ENCODE measurements at places on chromosomes 4 and X.

GRCh38 chr4:140238351-140239056, 84.5 kb upstream of the MAML3 start:
- DNase-seq, result peak; percentile 76

DNA sequence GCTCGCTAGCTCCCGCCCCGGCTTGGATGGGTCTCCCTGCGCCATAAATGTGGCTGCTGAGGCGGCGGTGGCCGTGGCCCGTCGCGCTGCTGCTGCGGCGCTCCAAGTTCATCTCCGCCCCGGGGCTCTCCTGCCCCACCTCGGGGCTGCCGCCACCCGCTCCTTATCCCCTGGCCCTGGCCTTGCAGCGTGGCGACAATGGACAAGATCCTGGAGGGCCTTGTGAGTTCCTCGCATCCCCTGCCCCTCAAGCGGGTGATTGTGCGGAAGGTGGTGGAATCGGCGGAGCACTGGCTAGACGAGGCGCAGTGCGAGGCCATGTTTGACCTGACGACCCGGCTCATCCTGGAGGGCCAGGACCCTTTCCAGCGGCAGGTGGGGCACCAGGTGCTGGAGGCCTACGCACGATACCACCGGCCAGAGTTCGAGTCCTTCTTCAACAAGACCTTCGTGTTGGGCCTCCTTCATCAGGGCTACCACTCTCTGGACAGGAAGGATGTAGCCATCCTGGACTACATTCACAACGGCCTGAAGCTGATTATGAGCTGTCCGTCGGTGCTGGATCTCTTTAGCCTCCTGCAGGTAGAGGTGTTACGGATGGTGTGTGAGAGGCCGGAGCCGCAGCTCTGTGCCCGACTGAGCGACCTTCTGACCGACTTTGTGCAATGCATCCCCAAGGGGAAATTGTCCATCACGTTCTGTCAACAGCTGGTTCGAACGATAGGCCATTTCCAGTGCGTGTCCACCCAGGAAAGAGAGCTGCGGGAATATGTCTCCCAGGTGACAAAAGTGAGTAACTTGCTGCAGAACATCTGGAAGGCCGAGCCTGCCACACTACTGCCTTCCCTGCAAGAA, 763 bp downstream of the USP38 start:
- DNase-seq, result peak; percentile 29

GRCh38 chr4:168759959-168760527, 250.0 kb downstream of the CBR4 start:
- DNase-seq, result no peak

DNA sequence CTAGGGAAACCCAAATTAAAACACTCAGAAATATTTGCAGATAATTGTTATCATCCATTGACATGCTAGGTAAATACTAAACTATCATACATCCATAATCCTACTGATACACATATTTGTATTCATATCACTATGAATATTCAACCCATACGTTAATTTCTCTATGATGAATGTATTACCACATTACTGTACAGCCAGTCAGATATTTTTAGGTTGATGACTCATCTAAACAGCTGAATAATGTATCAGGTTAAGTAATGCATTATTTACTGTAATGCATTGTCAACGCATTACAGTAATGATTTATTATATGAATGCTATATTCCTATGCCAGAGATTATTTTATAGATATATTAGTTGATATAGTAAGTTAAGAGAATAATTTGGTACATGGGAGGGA, 37.1 kb downstream of the VEGFC start:
- DNase-seq, result no peak

GRCh38 chr4:170750519-170750918, 660.8 kb upstream of the AADAT start:
- no peak for DNase-seq

DNA sequence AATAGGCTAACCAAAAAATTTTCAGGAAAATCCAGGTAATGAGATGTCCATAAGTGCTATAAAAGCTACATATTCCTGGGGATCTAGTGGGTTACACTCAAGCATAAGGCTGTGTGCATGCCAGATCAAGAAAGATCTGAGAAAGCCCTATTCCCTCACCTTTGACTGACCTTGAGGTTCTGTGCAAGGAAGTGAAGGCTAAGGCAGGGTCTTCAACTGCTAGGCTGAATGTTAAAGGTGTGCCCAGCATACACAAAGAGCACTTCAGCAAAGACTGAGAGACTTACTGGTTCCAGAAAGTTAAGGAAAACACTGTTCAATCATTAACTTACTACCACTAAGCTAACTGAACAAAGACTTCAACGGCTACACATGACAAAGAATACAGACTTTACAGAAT, 269.7 kb downstream of the GPC3 start:
- DNase-seq, result no peak

DNA sequence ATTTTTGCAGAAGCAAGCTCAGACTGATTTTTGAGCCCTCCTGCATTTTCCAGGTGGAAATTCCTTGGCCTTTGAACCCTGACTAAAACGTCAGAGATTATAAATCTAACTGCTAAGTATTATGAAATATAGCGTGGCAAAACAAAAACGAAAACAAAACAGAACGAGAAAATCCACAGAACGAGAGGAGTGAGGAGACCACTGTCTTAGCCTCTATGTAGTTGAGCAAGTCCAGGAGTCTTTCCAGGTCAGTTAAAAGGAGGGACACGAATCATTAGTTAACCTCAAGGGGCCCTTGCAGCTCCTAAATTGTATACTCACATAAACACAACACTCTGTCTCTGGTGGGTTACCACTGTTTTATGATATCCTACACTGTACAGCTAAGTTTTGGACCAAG, 80.2 kb downstream of the SYNPO2 start:
- DNase-seq, result no peak

Data from hematopoietic multipotent progenitor cell treated with erythropoietin and hydrocortisone succinate and interleukin-3 and kit ligand, for 8 days (in vitro differentiated cells).